ENCODE measurements at places on chromosomes 3 and 15.

DNA sequence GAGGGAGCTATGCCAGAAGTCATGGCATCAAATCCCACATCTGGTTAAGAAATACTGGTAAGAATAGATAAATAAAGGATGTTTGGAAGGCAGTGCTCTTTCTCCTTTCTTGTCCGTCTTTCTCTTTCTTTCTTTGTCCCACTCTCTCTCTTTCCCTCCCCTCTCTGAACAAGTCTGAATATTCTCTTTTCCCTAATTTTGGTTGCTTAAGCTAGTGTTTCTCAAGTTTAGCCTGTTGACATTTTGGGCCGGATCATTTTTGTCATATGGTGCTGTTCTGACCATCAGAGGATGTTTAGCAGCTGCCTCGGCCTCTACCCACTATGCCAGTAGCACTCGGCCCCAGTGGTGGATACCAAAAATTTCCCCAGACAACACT is 405.3 kb upstream of the C2CD4B start:
- no peak overlapping the region for H3K27ac ChIP-seq
- H3K36me3 ChIP-seq: no peaks in the 10 kb centered on the region
- no peak for DNase-seq
- H3K27me3 ChIP-seq: no peaks in the 10 kb centered on the region
- peaks cover 55% of the 10 kb centered on the region for H3K4me1 ChIP-seq
- no peak overlapping the region for H3K4me3 ChIP-seq

DNA sequence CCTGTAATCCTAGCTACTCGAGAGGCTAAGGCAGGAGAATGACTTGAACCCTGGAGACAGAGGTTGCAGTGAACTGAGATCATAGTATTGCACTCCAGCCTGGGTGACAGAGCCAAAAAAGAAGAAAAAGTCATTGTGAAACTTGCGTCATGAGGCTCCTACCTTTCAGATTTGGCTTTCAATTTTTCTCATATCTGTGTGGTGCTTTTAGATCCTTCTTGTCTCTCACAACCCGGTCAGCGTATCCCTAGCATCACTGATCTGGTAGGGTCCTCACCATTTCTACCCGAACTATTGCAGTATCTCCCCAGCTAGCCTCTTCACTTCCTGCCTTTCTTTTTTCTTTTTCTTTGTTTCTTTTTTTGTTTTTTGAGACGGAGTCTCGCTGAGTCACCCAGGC is 21.6 kb upstream of the GCNT3 start:
- no peaks in the 10 kb centered on the region for H3K27me3 ChIP-seq
- no peak overlapping the region for H3K4me3 ChIP-seq
- no peaks in the 10 kb centered on the region for H3K36me3 ChIP-seq
- DNase-seq: no peak

- H3K27ac ChIP-seq: no peak overlapping the region
- H3K4me1 ChIP-seq: no peaks in the 10 kb centered on the region
- H3K4me3 ChIP-seq: no peak overlapping the region
- no peaks in the 10 kb centered on the region for H3K27me3 ChIP-seq
- DNase-seq: no peak
Observed at GRCh38 chr3:23308986-23309625, 106.0 kb downstream of the UBE2E2 start.

DNA sequence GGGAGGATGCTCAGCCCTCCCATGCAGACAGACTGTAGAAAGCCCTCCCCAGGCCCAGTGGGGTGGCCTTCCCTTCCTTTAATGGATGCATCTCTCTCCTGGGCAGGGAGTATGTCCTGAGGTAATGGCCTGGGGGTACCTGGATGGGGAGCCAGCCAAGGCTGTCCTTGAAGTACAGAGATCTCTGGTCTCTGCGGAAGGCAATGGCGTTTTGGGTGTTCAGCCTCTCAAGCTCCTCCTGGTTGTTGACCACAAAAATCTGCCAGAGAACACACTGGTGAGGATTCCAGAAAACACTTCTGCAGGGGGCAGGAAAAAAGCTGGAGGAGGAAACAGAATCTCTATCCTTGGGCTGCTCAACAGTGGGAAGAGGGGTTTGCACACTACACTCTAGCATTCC is 28.9 kb downstream of the EAF1 start:
- H3K27me3 ChIP-seq: no peaks in the 10 kb centered on the region
- no peak for DNase-seq
- H3K27ac ChIP-seq: no peak overlapping the region
- H3K4me1 ChIP-seq: no peaks in the 10 kb centered on the region
- H3K36me3 ChIP-seq: peaks cover 4% of the 10 kb centered on the region
- H3K4me3 ChIP-seq: no peak overlapping the region

DNA sequence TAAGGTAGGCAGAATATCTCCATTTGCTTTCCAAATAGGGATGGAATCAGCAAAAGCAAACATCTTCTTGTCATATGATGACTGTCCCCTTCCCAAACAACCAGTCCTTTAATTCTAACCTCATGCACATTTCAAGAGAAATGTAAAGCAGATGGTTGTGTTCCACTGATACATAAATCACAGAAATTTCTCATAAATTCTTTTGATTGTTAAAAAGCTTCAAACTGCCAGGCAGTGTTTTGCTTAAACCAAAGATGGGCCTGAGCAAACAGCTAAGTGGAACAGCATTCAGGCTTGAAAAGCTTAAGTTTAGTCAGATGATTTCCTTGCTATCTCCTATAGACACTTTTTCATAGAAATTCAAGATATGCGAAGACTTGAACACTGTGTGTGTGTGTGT is 74.3 kb upstream of the SOX2 start:
- H3K4me3 ChIP-seq: no peak overlapping the region
- H3K36me3 ChIP-seq: no peaks in the 10 kb centered on the region
- H3K4me1 ChIP-seq: no peaks in the 10 kb centered on the region
- H3K27me3 ChIP-seq: no peaks in the 10 kb centered on the region
- H3K27ac ChIP-seq: no peak overlapping the region

- peak overlapping the region; percentile 6 for H3K4me3 ChIP-seq
- H3K36me3 ChIP-seq: no peaks in the 10 kb centered on the region
- peak overlapping the region; percentile 81 for H3K27ac ChIP-seq
Observed at GRCh38 chr15:85407421-85408269, 27.2 kb downstream of the AKAP13 start.

GRCh38 chr3:45011756-45012508 is 14.2 kb upstream of the CLEC3B start:
- H3K36me3 ChIP-seq: peaks cover 3% of the 10 kb centered on the region
- DNase-seq: no peak
- no peaks in the 10 kb centered on the region for H3K27me3 ChIP-seq
- peaks cover 31% of the 10 kb centered on the region for H3K4me1 ChIP-seq

- peaks cover 3% of the 10 kb centered on the region for H3K36me3 ChIP-seq
- H3K4me1 ChIP-seq: peaks cover 15% of the 10 kb centered on the region
- no peak overlapping the region for H3K4me3 ChIP-seq
- H3K27me3 ChIP-seq: no peaks in the 10 kb centered on the region
- peak overlapping the region; percentile 48 for H3K27ac ChIP-seq
Observed at GRCh38 chr15:73957276-73957675, 31.0 kb downstream of the LOXL1 start.

GRCh38 chr3:184117636-184118035 is 17.5 kb upstream of the EIF2B5 start:
- no peak for DNase-seq
- H3K4me3 ChIP-seq: no peak overlapping the region
- no peak overlapping the region for H3K27ac ChIP-seq

DNA sequence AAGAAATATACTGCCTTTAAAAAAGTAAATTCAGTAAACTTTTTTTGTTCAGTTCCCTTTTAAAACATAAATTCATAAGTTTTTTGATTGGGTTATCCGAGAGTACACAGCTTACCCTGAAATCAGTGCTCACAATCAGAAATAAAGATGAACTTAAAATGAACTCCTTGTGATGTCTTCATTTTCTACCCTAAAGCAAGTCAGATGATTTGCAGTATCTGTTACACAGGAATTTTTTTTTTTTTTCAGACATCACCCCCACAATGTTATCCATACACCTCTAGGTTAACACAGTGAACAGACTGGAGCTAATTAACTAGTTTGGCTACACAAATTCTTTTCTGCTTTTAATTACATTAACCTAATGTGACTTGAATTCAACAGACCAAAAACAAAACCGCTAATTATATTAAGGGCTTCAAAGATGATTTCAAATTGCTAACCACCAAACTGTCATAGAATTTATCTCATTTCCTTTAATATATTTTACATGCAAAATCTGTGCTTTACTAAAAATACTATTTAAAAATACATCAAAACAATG is 1042.0 kb downstream of the ROBO1 start:
- H3K4me1 ChIP-seq: no peaks in the 10 kb centered on the region
- no peak for DNase-seq

GRCh38 chr3:195101001-195101583 is 169.9 kb downstream of the XXYLT1 start:
- no peak overlapping the region for H3K27ac ChIP-seq
- no peaks in the 10 kb centered on the region for H3K36me3 ChIP-seq
- no peak for DNase-seq
- H3K4me1 ChIP-seq: peaks cover 14% of the 10 kb centered on the region

- H3K27ac ChIP-seq: no peak overlapping the region
- no peaks in the 10 kb centered on the region for H3K36me3 ChIP-seq
Observed at GRCh38 chr15:60656481-60656880, 177.5 kb upstream of the ICE2 start.

DNA sequence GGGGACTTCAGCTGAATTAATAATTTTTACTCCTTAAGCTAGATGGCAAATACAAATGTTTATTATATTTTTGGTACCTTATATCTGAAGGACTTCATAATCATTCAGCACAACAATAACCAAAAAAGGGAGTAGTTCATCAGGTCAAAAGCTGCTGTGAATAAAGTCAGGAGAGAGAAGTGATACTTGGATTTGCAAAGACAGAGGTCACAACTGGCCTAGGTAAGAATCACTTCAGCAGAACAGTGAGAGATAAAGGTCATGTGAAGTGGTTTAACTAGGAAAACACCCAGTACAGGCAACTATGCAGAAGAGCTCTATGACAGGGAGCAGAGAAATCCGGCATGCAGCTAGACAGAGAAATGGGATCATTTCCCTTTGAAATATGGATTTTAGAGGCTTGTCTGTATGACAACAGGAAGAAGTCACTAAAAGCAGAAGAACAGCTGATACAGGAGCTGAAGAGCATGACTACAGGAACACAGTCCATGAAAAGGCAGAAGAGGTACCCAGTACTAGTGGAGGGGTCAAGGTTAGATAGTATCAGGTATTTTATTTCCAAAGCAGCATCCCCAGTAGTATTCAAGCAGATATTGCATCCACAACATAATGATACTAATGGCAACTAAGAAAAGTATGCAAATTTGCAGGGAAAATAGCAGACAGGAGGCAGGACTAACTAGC is 25.7 kb downstream of the ZMAT3 start:
- H3K4me1 ChIP-seq: no peaks in the 10 kb centered on the region
- DNase-seq: no peak
- no peaks in the 10 kb centered on the region for H3K36me3 ChIP-seq
- no peak overlapping the region for H3K27ac ChIP-seq
- no peak overlapping the region for H3K4me3 ChIP-seq

DNA sequence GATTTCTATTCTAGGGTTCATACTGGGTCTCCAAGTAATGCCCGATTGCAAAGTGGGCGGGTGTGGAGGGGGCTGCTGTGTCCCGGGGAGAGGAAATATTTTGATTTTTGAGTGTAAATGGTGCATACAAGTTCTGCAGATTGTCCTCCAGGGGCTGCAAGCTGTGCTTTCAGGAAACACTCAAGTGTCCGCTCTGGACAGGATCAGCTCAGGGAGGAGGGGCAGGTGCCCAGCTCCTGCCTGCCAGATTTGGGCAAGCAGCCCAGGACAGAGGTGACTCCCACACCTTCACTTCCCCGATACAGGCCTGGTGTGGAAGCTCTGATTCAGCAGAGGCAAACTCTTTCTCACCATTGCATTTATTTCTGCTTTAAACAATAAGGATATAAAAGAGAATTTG is 142.7 kb downstream of the ALDH1A2 start:
- H3K27ac ChIP-seq: no peak overlapping the region
- H3K4me1 ChIP-seq: peaks cover 24% of the 10 kb centered on the region
- H3K4me3 ChIP-seq: peak overlapping the region; percentile 28
- no peaks in the 10 kb centered on the region for H3K27me3 ChIP-seq

- H3K36me3 ChIP-seq: no peaks in the 10 kb centered on the region
- no peaks in the 10 kb centered on the region for H3K27me3 ChIP-seq
- H3K4me1 ChIP-seq: peaks cover 18% of the 10 kb centered on the region
- no peak overlapping the region for H3K4me3 ChIP-seq
Observed at GRCh38 chr3:156772588-156773206, 53.5 kb upstream of the LEKR1 start.

GRCh38 chr15:43274136-43274535 is 7.4 kb upstream of the TGM5 start:
- no peak overlapping the region for H3K4me3 ChIP-seq
- no peak overlapping the region for H3K27ac ChIP-seq
- DNase-seq: no peak
- H3K36me3 ChIP-seq: no peaks in the 10 kb centered on the region

DNA sequence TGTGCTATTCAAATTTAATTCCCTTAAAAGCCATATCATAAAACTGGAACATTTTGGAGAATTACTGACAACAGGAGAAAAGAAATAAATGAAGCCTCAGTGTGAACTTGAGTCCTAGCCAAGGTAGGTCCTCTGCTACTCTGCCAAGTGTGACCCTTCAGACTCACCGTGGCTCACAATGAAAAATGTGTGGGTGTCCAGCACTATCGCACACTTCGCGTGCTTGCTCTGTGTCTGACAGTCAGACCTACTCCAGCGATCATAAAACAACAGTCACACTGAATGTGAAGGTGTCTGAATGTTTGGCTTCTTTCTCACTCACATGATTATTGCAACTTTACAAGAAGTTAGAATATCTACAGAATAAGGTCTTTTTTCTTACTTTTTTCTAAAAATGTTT is 65.8 kb upstream of the TRA2B start:
- H3K36me3 ChIP-seq: no peaks in the 10 kb centered on the region
- no peak overlapping the region for H3K4me3 ChIP-seq
- H3K4me1 ChIP-seq: no peaks in the 10 kb centered on the region
- H3K27ac ChIP-seq: no peak overlapping the region
- H3K27me3 ChIP-seq: no peaks in the 10 kb centered on the region

GRCh38 chr15:92886042-92886537 is 14.0 kb upstream of the CHD2 start:
- H3K4me3 ChIP-seq: peak overlapping the region; percentile 96
- DNase-seq: no peak
- peaks cover 59% of the 10 kb centered on the region for H3K4me1 ChIP-seq
- H3K27ac ChIP-seq: peak overlapping the region; percentile 100
- H3K27me3 ChIP-seq: no peaks in the 10 kb centered on the region

DNA sequence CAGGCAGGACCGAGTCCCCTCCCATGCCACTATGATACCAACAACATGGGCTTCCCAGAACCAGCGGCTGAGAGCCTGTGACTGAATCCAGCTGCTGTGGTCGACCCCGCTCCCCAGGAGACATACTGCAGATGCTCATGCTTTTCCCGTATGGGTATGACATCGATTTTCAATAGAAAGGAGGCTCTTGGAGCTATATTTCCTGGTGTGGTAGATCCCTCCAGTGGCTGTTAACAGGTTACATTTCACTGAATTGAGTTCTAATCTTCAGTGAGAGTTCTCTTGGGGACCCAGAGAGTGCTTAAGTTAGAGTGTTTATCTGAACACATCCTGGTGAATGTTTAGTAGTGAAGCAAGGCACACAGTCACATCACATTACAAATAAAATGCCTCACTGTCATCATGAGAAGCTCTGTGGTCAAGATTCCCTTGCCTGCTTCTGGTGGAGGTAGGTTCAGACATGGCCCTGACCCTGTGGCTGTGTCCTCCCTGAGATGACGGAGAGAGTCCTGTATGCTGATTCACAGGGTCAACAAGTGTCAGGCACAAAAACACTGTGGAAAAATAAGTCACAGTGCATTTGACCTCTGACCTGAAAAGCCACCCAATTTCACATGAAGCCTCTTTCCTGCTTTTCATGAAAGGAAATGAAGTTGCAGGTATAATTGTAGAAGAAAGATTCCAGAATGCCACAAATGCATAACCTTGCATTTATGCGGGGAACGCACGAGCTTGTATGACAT is 110.9 kb downstream of the GABRG3 start:
- H3K27me3 ChIP-seq: no peaks in the 10 kb centered on the region
- no peak overlapping the region for H3K4me3 ChIP-seq
- no peak overlapping the region for H3K27ac ChIP-seq
- DNase-seq: no peak
- no peaks in the 10 kb centered on the region for H3K4me1 ChIP-seq
